ENCODE measurements at places on chromosomes 1 and 21. TPM values are rescaled to one million over a fixed set of nuclear protein-coding genes. Genes with fewer than 3 reads are reported as not detected.

DNA sequence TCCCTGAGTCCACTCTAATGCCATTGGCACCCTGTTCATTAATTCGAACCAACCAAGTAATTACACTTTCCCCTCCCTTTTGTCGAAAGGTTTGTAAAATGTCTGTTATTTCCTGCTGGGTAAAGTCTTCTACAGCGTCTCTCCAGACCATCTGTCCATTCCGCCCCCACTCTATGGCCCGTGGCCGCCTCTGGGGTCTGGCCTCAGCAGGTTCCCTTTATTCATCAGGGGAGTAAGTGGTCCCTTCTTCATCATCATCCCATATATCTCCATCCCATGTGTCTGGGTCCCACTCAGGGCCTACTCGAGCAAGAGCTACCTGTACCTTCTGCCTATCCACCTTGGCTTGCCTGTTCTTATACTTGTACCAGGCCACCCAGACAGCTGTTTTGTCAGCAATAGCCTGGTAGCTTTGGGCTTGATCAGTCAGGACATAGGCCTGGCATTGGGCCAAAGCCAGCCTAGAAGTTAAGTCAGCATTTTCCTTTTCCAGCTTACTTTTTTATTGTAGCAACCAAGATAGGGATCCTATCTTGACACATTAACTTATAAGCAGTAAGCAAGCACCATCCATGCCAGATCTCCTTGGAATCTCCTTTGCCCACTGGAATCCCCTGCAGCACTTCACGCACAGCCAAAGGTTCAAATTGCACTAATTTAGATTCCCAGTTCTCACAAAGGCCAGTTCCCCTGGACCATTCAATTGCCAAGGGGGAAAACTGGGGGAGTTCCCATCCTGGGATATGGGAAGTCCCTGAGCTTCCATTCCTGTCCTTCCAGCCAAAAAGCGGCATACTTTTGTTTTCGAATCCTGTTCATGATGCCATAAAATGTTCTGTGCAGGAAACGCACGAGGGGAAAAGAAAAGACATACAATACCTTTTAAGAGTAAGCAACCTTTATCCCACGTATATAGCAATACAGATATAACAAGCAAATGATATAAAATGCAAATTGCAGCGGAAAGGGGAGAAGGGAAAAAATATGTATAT lies 6.6 kb upstream of the STUM start:
- DNase-seq: no peak

- no peak for DNase-seq
Observed at GRCh38 chr1:53640701-53641075, 98.3 kb downstream of the GLIS1 start.

- DNase-seq: no peak
Observed at GRCh38 chr1:55081188-55081904, 42.0 kb downstream of the PCSK9 start.

DNA sequence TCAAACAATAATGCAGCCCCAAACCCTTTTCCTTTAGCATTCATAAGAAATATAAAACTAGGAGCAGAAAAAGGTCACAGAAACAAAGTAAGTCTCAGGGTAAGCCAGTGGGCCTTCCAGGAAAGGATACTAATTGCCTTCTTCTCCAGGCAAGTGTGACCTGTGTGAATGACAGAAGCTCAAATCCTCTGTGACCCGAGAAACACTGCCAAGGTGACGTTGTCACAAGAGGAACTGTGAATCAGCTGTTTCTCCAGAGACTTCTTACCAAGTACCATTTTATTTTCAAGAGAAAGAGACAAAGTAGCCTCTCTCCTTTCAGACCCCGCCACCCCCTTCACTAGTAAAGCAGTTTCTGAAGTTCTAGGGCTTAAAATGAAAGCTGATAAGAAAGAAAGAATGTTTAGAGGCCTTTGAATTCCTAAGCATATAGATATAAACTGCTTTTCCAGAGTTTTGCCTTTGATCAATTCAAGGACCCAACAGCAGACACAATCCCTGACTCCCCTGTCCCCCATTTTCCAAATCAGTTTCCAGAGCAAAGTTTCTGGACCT lies 155.6 kb downstream of the NUF2 start:
- peak; percentile 2 for DNase-seq

DNA sequence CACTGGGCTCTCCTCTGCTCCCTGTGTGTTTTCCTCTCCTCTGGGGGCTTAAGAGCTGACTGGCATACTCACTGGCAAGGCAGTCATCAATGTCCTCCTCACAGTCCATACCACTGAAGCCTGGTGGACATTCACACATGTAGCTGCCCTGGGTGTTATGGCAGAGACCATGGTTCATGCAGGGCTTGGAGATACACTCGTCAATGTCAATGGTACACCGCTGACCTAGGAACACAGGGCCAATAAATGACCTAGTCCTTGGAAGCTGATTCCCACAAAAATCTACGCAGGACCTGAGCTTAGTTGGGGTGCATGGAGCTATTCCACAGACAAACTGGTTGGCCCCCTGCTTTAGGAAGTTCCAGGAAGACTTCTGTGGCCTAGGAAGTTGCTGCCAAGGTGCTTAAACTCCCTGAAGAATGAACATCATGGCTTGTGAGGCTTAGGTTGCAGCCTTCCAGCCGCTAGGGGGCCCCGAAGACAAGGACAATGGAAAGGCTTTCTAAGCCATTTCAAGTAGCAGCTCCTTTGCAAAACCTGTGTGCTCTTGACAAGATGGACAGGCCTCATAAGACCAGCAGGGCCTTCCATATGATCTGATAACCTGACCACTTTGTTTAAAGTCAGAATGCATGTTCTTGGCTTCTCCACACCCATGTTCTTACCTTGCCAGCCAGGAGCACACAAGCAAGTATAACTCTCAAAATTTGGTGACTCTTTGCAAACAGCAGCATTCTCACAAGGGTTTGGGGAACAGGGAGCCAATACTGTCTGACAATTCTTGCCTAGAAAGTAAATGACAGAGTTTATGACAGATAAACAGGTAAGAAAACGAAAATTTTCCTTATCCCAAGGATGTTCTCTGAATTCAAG lies 52.3 kb upstream of the ADAM30 start:
- DNase-seq: peak; percentile 71

- no peak for DNase-seq
Observed at GRCh38 chr1:155093911-155094621, 15.4 kb downstream of the EFNA3 start.

DNA sequence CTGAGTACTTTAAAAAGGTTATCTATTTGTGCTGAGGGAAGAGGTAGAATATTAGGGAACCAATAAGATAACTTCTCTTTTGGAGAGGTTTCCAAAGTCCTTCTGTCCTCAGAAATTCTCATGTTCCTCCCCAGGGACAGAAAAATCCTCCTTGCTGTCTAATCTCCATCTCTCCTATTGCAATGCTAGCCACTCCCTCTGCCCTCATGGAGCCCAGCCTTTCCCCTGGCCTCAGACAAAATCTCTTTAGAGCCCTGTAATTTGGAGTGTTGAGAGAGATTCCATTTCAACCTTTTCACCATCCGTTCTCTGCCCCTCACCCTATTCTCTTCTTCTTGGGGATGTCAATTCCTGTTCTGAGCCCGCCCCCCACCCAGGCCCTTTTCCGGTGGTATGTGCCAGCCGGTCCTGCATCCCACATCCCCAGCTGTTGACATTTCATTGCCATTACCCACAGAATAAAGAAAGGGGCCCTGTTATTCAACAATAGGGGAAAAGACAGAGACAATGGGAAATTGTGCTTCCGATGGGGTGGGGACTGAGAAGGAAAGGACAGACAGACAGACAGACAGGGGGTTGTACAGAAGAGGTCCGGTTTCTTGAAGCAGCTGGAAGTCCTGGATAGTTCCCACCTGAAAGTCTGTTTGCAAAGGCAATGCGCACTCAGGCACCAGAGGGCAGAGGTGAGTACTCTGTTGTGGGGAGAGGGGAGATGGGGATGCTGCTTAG lies at the start of gene HAPLN2:
Gene HAPLN2, plus strand, starts transcription at position 563 of the 729 bp plus-strand sequence. CDS start 4,076 bp downstream, outside the sequence.
- DNase-seq: no peak

- DNase-seq: no peak
Observed at GRCh38 chr1:245999697-246000637, 507.1 kb downstream of the SMYD3 start.

GRCh38 chr1:88150330-88150729 lies 533.7 kb upstream of the PKN2 start:
- peak; percentile 29 for DNase-seq

DNA sequence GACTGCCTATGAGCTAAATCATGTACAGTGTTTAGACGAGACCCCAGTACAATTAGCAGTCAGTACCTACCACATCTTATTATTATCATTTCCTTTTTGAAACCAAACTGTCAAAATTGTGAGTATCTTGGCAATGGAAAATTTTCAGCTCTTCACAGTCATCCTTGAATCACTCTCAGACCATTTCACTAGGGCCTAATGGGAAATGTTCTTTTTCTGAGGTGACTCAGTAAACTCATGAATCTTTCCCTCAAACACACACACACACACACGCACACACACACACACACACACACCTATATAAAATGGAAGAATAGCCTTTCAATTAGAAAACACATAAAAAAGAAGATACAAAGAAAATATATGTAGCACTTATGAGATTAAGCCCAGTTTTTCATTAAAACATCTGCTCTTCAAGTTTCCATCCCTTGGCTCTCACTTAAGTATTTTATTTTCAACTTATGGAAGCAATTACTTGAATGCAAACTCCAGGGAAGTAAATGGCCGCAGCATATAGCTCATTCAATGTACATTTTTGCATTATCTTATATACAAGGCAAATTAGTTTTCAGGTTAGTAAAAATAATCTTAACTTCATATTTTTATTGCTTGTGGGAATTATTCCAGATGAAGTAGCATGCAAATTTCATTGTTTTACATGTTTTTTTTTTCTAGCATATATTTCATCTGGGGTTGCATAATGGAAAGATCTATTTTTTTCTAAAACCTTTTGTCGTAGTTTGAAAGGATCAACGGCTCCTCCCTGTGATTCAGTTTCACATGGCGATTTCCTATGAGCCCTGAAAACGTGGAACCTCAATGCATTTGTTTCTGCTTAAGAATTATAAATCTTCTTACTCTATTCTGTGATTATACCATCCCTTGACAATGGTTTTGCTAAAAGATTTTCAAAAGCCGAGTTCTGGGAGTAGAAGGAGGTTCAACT lies 46.3 kb upstream of the TMPRSS15 start:
- DNase-seq: no peak

The FCRL4 gene
- polyA plus RNA-seq: not detected

DNA sequence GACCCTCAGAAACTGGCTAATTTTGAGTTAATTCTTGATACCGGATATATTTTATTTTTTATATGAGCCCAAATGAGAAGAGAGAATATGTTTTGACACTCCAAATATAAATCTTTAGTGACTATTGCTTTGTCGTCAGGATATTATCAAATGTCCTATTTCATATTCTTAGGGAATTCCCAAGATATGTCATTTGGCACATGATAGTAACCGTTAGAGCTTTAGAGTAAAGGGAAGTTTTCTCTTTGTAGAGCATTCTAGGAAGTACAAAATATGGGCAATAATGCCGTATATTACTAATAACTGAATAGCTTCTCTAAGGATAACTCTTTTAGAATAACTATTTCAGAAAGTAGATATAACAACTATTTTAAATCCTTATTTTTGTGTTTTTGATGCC lies 8.3 kb upstream of the AMY2B start:
- no peak for DNase-seq

The INAVA gene
- 49.0 TPM for polyA plus RNA-seq

The BEND5 gene
- polyA plus RNA-seq: 25.7 TPM
